ENCODE measurements at places on chromosomes 2 and 18.

DNA sequence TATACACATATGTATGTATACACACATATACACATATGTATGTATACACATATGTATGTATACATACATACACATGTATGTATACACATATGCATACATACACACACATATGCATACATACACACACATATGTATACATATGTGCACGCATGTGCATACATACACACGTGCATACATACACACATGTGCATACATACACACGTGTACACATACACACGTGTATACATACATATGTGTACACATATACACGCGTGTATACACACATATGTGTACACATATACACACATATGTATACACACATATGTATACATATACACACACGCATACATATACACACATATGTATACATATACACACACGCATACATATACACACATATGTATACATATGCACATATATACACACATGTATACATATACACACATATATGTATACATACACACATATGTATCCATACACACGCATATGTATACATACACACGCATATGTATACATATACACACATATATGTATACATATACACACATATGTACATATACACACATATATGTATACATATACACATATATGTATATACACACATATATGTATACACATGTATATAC lies 21.5 kb downstream of the NABP1 start:
- peak; percentile 75 for DNase-seq

GRCh38 chr2:81195017-81195773 lies 890.6 kb upstream of the LRRTM1 start:
- no peak for DNase-seq

DNA sequence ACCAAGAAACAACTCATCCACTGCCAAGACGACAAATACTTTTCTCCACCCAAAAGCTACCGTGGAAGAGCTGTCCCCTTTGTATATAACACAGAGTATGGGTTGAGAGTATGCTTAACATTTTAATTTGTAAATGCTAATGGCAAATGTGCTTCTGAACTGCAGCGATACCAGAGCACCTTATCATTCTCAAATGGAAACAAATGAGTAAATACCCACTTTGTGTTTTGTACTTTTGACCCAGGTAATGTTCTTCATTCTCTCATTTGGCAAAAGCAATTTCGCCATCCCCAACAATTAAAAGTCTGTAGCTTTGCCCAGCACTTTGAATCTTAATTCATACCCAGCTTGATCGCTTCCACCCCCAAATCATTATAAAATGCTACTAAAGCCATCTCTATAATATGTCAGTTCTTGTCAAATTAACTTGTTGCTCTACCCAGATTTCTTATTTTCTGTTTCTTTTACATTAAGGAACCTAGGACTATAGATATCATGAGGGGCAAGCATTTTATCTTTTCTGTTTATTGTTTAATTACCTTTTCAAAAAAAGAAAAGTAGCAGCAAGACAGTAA lies 6.2 kb upstream of the POU3F3 start:
- no peak for DNase-seq

DNA sequence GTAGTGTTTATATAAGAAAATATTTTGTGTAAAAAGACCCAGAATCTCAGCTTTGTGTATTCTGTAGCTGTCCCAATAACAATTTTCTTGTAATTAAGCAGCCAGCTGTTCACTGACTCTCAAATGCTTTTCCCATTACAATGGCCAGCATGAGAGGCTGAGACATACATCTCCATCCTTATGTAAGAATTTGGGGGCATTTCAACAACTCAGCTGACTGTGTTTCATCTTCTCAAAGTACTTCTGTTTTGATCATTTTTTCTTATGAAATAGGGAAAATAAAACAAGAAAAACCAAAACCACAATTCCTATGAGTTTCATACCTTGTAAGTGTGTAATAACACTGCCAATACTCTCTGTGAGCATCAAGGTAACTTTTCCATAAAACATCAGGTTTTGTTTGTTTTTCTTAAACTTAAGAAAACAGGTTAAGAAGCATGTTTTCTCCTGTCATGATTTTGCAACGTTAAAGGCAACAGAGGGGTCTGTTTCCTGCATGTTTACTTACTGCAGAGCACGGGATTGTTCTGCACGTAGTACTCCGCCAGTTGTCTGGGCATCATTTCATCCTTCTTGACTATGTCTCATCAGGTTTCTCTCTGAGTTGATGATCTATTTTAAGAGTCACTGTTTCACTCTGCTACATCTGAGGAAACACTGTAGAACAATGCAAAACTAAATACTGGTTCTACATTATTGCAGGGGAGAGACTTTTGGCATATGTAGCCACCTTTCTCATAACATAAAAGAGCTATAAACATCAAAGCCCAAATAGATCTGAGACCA lies 62.9 kb upstream of the CYRIA start:
- peak; percentile 81 for DNase-seq

DNA sequence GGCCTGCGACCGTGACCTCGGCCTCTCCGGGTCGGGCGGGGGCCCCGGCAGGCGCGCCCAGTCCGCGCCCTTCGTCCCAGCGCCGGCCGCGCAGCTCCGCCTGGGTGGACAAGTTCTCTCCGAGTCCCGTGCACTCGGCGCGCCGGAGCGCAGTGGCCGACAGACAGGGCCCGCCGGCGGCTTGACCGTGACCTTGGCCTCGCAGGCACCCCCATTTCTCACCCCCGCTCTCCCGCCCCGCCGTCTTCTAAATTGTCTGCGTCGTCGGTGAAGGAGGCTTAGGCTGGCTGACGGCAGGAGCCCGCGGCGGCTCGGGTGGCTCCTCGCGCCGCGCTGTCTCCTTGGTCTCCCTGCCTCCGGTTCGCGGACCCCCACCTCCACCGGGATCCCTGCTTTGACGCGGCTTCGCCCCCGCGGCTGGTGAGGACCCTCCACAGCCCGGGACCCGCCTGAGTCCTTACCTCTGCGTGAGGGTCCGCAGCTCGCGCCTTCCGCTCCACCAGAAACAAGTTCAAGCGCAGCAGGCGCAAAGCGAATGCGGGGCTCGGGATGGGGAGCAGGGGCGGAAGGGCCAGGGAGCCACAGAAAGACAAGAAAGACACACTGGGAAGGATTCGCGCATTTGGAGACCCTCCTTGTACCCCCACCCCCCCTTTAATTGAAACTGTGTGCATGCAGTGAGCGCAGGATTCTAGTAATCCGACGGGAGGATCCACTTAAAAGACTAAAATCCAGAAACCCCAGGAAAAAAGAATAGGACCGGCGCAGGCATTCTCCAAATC lies 4.0 kb downstream of the PTGR3 start:
- DNase-seq = peak; percentile 22

GRCh38 chr2:24174851-24175277 lies at the start of gene FAM228A:
TSS of gene FAM228A (plus strand) at chr2:24175053. CDS start at chr2:24175481, 428 bp downstream.
- no peak for DNase-seq

GRCh38 chr2:105734762-105735538 lies 9.8 kb upstream of the NCK2 start:
- DNase-seq = no peak

GRCh38 chr2:177195194-177195593 lies 17.4 kb upstream of the HNRNPA3 start:
- DNase-seq = no peak

DNA sequence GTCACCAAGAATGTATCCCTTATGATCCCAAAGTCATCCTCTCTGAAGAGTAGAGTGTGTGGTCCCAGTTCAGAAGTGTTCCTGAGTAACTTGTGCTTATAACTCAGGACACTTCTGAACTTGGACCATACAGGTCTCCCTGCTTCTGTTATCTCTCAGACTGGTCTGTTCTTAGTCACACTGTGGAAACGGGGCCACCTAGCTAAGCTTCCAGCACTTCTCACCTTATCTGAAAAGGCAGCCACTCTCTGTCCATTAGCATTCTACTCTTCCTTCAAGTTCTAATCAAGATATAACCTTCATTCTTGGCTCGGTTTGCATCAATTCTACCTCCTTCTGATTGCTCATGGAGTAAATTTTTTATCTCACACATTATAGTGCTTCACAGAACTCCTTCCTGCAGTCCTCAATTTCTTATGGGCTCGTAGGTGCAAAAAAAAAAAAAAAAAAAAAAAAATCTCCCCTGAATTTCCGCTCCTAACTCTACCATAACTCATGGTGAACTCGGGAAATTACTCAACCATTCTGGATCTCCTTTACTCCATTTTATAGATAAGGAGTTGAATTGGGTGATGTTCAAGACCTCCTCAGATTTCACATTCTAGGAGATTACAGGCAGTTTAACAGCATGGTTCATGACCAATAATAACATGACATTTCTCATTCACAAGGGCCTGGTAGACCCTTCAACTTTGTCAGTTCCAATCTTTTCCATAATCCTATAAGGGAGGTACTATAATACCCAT lies 108.4 kb downstream of the TACR1 start:
- DNase-seq = no peak

- DNase-seq = no peak
Measured at GRCh38 chr2:30691948-30692828, 115.1 kb downstream of the CAPN13 start.

GRCh38 chr2:197201874-197202273 lies 108.7 kb downstream of the ANKRD44 start:
- DNase-seq = no peak
